ENCODE measurements at places on chromosomes 12 and 14.
A peak's percentile ranks its signal among the peaks of the same experiment; 100 is the strongest.

GRCh38 chr14:50804181-50804721 lies 26.7 kb downstream of the NIN start:
- DNase-seq = no peak

- no peak for DNase-seq
Measured at GRCh38 chr12:80509781-80510556, 65.9 kb downstream of the PTPRQ start.

GRCh38 chr12:27305673-27306456 lies 26.8 kb upstream of the BMAL2 start:
- DNase-seq = no peak

- DNase-seq = peak; percentile 20
Measured at GRCh38 chr14:74425525-74426201, 347 bp downstream of the SYNDIG1L start.

DNA sequence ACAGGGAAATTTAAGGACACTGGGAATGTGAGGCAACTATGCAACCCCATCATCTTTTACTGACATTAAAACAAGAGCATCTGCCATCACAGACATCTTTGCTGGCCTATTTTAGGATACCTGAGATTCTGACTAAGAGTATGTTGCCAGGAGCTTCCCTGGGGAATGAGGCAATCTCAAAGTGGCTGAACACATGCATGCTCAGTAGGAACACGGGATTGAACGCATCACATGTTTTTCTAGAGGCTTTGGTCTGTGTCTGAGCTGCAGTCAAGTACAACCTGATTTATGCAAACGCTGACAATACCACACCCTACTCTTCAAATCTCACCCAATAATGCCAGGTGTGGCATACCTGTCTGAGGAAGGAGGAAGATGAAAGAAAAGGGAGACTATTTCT lies 416.5 kb downstream of the NELL2 start:
- no peak for DNase-seq

DNA sequence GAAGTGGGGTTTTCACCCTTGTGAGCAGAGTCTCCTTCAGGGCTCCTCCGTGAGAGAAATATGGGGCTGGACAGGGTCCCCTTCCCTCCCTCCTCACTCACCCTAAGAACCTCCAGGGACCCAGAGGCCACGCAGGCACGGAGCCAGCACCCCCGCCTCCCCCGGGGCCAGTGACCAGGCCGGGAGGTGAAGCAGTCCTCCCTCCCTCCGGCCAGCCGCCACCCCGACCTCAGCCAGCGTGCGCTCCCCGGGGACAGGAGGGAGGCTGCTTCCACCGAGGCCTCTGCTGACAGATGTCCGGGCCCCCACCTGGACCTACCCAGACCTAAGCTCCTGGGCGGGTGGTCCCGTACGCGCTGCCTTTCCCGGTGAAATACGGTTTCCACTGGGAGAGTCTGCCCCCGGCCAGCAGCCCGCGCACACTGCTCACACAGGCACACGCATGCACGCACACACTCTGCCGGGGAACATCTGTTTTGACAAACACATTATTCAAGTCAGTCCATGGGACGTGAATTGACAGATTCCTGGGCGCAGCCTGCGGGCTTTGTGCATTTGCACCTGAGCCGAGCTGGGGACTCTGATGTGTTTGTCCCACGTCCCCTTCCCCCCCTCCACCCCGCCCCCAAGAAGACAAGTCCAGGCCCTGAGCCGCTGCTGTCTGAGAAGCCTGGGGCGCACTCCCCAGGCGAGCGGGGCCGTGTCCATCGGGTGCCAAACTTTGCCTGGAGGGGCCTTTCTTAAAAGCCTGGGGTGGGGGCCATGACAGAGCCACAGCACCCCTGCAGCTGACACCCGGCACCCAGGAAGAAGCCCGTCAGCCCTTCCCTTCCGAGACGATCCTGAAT lies 725 bp downstream of the RIMBP2 start:
- DNase-seq = no peak

- DNase-seq = no peak
Measured at GRCh38 chr12:68306564-68306963, 25.6 kb downstream of the MDM1 start.

GRCh38 chr12:99427104-99427503 lies 220.4 kb upstream of the GARIN6 start:
- no peak for DNase-seq

DNA sequence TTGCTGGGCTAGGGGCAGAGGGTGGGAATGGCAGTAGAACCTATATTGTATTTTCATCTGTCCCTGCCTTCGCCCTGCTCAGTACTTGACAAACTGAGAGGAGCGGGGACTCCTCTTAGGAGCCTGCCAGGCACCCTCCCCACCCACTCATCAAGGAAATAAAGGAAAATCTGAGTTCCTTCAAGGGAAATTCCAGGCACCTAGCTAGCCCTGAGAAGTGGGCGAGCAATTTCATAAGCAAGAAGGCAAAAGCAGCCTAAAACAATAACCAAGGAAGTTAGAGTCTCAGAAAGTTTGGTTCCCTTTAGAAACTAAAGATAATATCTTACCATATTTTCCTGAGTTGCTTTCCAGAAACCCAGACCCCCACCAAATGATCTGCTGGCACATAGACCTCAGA lies 10.6 kb upstream of the PLEKHD1 start:
- no peak for DNase-seq

DNA sequence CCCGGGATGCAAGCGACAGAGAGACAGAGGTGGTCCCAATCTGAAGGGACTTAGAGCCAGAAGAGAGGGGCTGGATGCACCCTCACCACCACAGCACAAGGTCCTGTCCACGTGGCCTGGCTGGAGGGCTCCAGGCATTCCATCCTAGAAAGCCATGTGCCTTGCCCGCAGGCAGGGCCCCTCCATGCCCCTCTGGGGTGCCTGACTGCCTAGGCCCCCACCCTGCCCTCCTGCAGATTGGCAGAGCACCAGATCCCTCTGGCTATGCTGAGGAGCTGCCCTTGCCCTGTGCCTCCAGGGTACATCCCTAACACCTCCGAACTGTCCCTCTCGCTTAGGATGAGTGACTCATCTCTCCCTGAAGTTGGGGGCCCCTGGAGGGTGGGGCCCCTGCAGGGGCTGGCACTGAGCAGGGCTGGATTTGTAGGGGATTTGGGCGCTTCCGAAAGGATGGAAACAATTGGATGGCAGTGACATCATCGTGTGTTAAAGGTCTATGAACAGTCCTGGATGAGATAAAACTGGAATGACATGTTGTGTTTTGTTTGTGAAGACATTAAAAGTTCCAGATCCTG lies 50.9 kb downstream of the CHGA start:
- DNase-seq = no peak

- no peak for DNase-seq
Measured at GRCh38 chr14:103099081-103099732, 4.7 kb downstream of the EXOC3L4 start.

DNA sequence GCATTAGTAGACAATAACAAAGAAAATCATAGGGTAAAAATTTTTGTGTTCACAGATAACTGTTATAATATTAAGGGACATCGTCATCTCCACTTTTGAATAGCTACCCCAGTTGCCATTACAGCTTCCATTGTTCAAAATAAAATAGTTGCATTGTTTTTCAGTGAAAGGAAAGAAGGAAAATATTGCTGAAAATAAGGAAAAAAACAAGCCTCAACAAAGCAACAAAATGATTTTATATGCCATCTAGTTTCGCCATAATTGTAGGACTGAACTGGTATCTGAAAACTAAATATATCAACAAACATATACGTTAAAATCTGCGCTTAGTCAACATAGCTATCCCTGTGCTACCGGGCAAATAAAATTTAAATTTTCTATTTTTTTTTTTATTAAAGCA lies 3.3 kb downstream of the CDK17 start:
- DNase-seq = no peak

DNA sequence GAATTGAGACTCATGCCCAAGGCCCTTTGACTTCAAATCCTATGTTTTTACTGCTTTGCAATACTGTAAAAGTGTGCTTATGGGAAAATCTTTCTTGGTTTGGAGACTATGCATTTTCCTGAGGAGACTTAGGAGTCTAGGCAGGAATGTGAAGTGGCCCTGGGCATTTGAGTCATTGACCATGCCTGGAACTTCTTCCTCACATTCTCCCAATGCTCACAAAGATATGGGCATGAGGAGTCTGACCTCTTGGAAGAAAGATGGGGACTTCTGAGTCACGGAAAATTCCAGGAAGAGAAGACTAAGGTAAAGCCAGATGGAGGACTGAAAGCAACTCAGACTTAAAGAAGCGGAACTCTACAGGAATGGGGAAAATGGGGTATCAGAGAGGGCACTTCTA lies 38.2 kb upstream of the ZNF641 start:
- DNase-seq = no peak

- DNase-seq = no peak
Measured at GRCh38 chr14:81480741-81481140, 52.9 kb downstream of the SEL1L start.

DNA sequence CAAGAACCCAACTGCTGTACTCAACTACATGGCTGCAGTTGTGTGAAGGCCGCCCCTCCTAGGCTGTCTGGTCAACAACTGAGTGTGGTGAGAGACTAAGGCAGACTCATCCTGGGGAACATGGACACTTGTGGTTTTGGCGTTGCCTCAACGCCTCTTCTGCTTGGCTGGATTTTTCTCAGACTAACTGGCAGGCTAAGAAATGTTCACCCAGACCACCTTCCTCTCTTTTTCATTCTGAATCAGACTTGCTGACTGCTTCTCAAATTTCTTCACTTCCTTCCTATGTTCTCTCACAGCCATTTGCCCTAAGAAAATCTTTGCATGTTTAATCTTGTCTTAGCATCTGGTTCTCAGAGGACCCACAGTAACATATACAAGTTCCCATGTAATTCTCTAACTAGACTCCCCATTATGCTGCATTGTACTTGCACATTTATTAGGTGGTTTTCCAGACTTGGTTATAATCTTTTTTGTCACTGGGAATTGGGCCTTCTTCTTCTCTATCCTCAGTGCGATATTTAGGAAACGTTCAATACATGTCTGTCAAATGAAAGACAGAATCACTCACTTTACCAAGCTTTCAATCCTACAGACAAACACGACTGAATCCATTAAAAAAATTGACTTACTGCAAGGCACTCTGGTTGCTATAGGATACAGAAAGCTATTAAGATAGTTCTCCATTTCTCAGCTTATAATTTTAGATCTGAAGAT lies 327.6 kb downstream of the CCER1 start:
- no peak for DNase-seq

All from activated gamma-delta T cell treated with anti-CD3 and anti-CD28 coated beads, Interleukin-2, amount 50 U/mL, for 16 hours (primary cell).